ENCODE measurements at places on chromosomes 3 and 15.

- DNase-seq: no peak
Observed at GRCh38 chr15:68184616-68185480, 20.3 kb downstream of the CALML4 start.

DNA sequence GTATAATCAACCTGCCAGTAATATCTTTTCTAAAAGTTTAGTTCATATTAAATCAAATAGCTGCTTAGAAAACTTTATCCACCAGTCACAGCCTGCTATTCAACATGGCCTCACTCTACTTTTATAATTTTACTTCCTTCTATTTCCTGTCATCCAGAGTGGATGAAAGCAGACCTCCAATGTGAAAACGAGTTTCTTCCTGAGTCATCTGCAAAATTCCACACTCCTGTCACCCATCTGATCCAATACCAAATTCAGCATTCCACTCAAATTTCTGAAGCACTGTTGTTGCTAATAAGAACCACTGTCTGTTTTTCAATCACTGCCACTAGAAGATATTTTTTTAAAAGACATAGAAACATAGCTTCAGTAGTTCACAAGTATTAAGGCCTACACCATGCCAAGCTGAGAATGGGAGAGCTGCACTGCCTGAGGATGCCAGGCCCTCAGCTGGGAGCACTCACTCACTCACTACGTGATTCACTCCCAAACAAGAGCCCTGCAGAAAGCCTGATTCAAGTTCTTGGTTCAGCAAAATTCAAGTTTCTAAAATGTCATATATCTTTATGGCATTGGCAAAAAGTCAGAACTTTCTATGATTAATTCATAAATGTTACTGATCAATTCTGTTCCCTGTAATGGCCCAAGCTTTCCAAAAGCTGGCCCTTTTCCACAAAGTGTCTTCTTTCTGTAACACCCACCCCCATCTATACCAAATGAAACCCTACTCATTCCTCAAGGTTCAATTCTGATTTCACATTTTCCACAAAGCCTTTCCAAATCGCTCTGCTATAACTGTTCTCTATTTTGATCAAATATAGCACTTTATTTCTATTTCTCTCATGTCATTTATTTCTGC lies 82.9 kb downstream of the FSIP1 start:
- DNase-seq: peak; percentile 66

DNA sequence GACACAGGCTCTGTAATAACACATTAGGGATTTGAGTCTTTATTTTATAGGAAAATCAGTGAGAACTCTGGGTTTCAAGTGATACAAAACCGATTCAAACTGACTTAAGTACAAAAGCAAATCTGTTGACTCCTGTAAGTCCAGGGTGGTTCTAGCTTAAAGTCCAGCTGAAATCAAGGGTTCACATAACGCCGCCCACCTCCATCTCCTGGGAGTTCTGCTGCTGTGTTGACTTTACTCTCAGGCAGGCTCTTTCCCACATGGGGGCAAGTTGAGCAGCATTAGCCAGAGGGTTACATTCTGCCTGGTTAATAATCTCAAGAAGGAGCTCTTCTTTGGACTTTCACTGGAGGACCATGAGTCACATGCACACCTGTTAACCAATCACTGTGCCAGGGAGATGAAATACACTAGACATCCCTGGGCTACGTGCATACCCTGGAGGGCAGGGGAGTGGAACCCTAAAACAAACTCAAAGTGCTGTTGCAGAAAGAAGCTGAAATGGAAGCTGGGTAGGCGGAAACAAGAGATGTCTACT lies 9.7 kb upstream of the RNF7 start:
- DNase-seq: no peak

DNA sequence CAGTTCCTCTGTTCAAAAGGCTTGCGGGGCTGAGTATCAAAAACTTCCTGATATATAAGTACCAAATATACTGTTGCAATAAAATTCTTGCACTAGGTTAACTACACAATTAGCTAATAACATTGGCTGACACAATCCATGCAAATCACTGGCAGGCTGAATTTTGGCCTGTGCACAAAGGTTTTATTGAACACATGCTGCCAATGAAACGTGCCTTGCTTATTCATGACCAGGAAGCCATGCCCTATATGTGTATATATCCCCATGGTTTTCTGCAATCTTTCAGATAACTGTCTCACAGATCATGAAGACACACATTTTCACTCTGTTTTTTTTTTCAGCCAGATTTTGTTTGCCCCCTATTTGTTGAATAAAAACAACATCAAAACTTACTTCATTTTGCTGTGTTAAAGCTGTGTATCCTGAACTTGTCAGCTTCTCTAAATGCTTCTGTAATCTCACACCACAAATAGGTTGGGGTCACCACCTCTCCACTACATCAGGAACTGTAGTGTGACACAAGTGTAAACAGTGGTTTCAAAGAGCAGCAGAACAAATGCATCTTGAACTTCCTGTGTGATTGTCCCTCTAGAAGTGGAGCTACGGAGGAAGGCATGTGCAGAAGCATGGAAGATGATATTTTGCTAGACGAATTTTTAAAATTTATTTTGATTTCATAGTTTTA lies 920.7 kb upstream of the NR2F2 start:
- no peak for DNase-seq

DNA sequence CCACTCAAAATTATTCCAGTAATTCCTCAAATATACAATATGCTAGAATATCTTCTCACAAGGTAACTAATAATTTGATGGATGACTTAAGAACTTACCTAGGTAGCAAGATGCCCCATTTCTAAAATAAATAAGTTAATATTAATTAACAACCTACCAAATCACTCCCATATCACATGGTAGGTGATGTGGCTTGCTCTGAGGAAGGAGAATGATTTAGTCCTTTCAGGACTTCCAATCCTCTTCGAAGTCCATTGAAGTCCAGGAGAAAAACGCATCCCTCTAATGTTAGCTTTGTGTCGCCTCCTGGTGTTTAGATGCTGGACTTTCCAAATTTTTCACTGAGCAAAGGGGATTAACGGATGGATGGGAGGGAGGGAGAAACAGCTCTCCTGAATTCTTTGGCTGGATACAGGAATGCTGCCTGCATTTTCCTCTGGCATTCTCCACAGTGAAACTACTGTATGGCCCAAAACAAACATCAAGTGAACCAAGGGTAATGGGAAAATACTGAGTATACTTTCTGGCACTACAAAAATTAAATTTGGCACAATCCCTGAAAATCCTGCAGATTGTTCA lies 58.6 kb downstream of the PRICKLE2 start:
- DNase-seq: peak; percentile 49
